Thoracic aorta (tissue), 2 donors: ENCODE measurements at places on chromosomes 6 and 20.

DNA sequence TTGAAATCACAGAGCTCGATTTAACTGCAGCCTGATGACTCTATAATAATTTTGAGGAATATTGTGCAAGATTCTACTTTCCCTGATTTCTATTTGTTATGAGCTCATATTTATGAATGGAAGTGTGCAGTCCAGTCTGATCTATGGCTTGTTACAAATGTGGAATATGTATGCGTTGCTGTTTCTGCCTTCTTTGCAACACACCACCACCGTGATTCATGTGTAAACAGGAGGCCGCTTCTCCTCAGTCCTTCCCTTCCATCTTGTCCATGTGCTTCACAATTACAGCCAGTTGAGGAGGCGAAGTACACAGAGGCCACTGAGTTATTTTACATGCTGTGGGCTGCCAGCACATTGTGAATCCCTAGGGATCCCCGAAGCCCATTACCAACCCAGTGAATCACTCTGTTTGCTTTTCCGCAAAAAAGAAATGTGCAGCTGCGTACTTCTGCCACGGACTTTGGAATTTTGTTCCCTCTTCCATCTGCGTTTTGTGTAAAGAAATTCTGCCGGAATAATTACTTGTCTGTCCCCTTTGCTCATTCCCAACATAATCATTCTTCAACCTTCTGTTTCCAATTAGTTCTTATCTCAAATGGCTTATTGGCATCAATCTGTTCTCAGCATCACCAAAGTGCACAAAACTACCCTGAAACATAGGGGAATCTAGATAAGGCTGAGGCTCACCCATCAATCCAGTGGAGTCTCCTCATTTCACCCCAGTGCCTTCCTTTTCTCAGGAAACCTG lies 551.6 kb upstream of the CITED2 start:
- H3K4me3 ChIP-seq = peak overlapping the region; percentile 25
- no peak for DNase-seq
- peaks cover 25% of the 10 kb centered on the region for H3K4me1 ChIP-seq
- H3K36me3 ChIP-seq = no peaks in the 10 kb centered on the region

DNA sequence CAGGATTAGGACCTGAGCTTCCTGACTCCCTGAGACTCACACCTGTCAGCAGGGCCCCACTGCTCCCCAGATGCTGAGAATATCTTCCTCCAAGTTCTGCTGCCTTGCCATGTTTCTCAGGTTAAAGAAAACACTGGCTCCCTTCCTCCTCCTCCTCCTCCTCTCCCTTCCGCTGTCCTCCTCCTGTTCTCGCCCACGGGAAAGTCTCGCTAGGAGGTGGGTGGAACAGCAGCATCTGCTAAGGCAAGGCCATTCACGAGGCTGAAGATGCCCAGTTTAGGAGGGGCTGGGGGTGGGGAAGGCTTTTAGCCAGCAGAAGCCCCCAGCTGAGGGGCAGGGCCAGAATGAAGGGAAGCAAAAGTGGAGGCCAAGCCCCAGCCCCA lies 23.8 kb downstream of the KCNK15 start:
- H3K4me3 ChIP-seq = no peak overlapping the region
- H3K36me3 ChIP-seq = no peaks in the 10 kb centered on the region
- H3K27me3 ChIP-seq = no peaks in the 10 kb centered on the region
- no peaks in the 10 kb centered on the region for H3K4me1 ChIP-seq
- DNase-seq = no peak

DNA sequence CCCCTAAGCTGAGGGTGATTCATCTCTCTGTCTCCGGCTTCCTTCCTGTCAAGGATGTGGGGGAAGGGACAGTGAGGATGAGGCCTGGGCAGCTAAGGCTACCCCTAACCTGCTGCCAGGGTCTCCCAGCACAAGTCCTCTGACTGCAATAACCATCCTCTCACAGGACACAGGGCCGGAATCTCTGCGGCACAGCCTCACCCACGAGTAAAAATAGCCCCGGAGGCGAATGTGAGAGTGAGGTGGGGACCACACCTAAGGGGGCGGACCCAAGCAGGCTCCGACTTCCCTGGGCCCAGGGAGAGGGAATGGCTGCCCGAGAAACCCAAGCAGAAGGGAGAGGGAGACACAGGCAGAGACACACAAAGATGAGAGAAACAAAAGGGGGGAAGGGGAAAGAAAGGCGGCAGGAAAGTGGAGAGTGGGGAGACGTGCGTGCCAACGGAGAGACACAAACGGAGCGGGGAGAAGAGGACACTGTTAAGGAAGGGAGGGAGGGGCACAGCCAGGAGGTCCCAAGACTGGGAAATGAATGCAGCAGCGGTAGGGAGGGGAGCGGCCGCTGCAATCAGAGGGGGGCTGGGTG lies 1.4 kb downstream of the CLIC1 start:
- peak overlapping the region; percentile 89 for H3K27ac ChIP-seq
- H3K27me3 ChIP-seq = no peaks in the 10 kb centered on the region
- H3K4me1 ChIP-seq = peaks cover 24% of the 10 kb centered on the region
- no peak for DNase-seq
- H3K36me3 ChIP-seq = peaks cover 30% of the 10 kb centered on the region

DNA sequence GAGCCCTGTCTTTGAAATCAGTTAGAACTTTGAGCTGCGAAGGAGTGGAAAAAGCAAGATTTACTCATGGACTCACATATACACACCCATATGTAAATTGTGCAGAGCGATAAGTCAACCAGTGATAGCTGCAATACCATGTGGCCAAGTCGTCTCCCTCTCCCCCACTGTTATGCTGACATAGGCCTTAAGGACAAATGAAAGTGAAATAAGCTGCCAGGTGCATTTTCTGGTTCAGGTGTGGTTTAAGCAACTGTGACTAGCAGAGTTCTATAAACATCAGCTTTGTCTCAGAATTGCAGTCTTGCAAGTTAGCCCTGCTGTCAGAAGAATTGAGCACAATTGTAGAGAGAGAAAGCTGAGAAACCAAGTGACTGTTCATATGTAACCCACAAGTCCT lies 9.6 kb downstream of the FAM83B start:
- no peak overlapping the region for H3K4me3 ChIP-seq
- H3K27ac ChIP-seq = no peak overlapping the region
- H3K36me3 ChIP-seq = no peaks in the 10 kb centered on the region
- no peak for DNase-seq
